Stomach (tissue), 19 donors: ENCODE measurements at places on chromosomes 1 and 21. TPM values are rescaled to one million over a fixed set of nuclear protein-coding genes. Genes with fewer than 3 reads are reported as not detected.

DNA sequence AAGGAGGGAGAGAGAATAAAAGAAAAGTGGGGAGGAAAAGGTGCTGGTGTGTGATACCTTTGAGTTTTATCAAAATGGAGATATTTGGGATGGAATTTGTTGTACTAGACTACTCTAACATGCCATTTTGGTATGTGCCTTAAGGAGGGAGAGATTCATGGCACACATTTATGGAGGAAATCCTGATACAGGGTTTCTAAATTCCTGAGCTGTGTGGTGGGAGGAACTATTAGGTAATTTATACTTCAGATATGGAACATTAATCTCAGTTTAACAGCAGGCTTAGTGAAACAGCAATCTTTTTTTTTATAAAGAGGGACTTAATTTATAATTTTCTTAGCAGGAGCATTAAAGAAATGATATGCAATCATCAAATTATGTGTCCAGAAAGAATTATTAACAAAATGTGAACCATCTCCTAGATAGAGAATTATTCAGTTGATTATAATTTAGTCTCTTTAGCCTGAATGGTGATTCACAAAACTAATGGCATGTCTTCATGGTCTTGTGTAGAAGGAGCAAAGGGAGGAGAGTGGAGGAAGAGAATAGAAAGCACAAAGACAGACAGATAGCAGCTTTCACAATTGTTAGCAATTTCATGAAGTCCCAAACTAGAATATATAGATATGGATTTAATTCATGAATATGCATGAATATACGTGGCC is 301.6 kb downstream of the HLX start:
- no peaks in the 10 kb centered on the region for H3K27me3 ChIP-seq
- H3K4me3 ChIP-seq, result no peak overlapping the region
- no peak for DNase-seq

DNA sequence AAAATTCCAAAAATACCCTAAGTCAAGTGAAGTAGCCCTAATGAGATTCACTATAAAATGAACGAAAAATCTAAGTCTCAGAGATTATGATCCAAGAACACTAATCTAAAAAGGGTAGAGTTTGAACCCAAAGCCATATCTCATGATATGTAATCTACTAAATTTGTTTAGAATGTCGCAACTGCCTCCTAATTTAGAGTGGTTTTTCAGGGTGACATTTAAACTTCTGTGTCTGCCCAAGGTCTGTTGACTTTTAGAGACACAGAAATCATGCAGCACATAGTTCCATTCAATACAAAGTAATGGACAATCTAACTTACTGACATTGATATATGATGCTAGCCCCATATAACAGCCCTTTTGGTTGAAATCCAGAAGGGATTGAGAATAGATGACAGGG is 28.9 kb downstream of the FMO3 start:
- no peak for DNase-seq
- no peaks in the 10 kb centered on the region for H3K27me3 ChIP-seq
- H3K4me1 ChIP-seq, result peaks cover 16% of the 10 kb centered on the region
- no peak overlapping the region for H3K27ac ChIP-seq

- no peak for DNase-seq
- H3K4me1 ChIP-seq, result no peaks in the 10 kb centered on the region
- H3K27ac ChIP-seq, result no peak overlapping the region
- H3K4me3 ChIP-seq, result no peak overlapping the region
- H3K27me3 ChIP-seq, result no peaks in the 10 kb centered on the region
Measured at GRCh38 chr1:208058756-208059155, 147.8 kb upstream of the CD34 start.

DNA sequence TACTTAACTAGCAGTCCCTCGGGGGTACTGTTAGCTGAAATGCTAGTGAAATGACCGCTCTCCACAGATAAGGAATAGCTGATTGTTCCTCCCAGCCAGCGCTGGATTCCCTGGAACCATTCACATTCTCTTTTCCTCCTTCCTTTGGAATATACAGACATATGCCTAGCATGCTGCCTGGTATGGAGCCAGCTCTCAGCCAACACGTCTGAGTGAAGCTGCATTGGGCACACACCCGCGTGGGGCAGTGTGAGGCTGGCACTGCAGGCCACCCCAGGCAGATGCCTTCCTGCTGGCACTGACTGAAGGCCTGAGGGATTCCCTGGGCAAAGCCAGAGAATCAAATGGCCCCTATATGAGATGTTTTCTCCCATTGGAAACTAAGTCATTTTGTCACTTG is 66.7 kb downstream of the TLR5 start:
- no peaks in the 10 kb centered on the region for H3K36me3 ChIP-seq
- H3K4me1 ChIP-seq, result peaks cover 3% of the 10 kb centered on the region
- DNase-seq, result no peak
- no peaks in the 10 kb centered on the region for H3K27me3 ChIP-seq
- H3K4me3 ChIP-seq, result no peak overlapping the region

DNA sequence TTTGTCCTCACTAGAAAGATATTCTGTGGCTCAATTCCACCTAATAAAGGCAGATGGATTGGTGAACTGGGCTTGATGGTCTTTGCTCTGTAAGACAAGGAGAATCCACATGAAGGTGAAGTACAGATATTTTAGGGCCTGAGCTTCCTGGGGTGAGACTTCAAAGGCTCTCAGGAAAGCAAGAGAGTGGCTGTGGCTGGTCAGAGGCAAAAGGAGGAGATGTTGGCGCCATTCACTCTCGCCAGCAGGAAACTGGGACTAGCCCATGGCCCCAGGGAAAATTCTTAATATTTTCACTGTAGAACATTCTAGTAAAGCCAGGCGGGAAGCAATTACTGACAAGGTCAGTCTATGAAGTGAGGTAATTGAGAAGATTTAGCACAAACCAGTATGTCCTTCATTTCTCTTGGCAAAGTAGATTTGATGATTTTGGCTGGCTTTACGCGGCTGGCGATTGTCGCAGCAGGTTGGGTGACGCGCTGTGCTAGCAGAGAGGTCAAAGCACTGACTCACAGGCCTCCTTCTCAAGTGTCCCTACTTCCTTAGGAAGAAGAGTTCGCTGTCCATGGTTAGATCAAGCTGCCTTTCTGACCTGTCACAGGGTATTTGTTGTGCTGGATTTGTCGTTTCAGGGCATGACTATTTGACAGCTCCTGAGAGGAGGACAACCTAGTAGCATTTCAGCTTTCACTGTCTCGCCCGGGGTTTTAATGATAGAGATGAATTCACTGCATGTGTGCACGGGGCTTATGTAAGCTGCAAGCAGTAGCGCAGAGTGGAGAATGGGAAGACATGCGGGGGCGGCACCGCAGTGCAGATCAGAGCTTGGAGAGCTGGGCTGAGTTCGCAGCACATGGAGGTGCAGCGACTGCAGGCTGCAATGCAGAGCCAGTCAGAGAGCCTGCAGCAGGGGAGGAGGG is 32.7 kb downstream of the XCL1 start:
- peaks cover 6% of the 10 kb centered on the region for H3K4me1 ChIP-seq
- H3K36me3 ChIP-seq, result no peaks in the 10 kb centered on the region
- H3K4me3 ChIP-seq, result no peak overlapping the region
- no peak overlapping the region for H3K27ac ChIP-seq
- DNase-seq, result no peak
- H3K27me3 ChIP-seq, result no peaks in the 10 kb centered on the region

Gene OR2L3
- not detected for total RNA-seq

GRCh38 chr1:7266561-7266960 is 481.3 kb downstream of the CAMTA1 start:
- H3K4me1 ChIP-seq, result peaks cover 46% of the 10 kb centered on the region
- H3K27me3 ChIP-seq, result no peaks in the 10 kb centered on the region
- no peak for DNase-seq
- peak overlapping the region; percentile 78 for H3K27ac ChIP-seq
- no peak overlapping the region for H3K4me3 ChIP-seq
- H3K36me3 ChIP-seq, result no peaks in the 10 kb centered on the region

Gene TMOD4
- not detected for total RNA-seq

Gene TNFRSF18
- total RNA-seq, result 11.9 TPM

Gene C1QC
- total RNA-seq, result 107 TPM

DNA sequence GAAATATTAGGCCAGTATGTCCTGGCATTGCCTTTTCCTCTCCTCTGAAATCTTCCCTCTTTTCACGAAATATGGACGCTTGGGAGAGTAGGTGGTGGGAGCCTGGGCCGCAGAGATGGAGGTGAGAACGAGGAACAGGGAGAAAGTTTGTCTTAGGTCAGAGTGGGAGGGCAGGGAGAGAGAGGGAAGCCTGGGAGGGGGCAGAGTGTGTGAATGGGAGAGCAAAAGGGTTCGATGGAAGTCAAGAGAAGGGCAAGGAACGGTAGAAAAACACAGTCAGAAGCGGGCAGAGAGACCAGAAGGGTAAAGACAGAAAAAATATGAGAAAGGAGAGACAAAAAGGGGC is 1.2 kb downstream of the TRABD2B start:
- DNase-seq, result no peak
- no peaks in the 10 kb centered on the region for H3K36me3 ChIP-seq
- H3K27me3 ChIP-seq, result peaks cover 27% of the 10 kb centered on the region
- H3K4me3 ChIP-seq, result peak overlapping the region; percentile 67
- H3K27ac ChIP-seq, result peak overlapping the region; percentile 83
- peaks cover 17% of the 10 kb centered on the region for H3K4me1 ChIP-seq

Gene PTPN22
- 3.9 TPM for total RNA-seq

DNA sequence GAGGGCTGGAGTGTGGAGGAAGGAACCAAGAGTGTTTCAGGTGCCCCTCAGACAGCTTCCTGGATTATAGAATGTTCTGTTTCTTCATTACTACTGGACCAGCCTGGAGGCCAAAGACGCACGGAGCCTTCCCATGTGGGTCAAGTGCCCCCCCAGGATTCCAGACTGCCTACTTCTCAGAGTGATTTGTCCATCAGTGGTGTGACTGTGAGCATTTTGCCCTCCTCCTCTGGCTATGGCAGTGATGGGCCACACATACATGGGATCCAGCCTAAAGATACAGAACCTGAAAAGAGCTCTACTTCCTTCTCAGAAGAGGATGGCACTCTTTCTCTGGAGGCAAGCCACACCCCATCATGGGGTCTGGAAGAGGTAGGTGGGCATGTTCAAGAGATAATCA is 64.9 kb downstream of the MACF1 start:
- H3K36me3 ChIP-seq, result no peaks in the 10 kb centered on the region
- peaks cover 84% of the 10 kb centered on the region for H3K4me1 ChIP-seq
- no peak for DNase-seq

Gene KRTAP10-6
- total RNA-seq, result not detected

GRCh38 chr1:222034790-222035189 is 292.9 kb upstream of the DUSP10 start:
- no peak overlapping the region for H3K4me3 ChIP-seq
- H3K27ac ChIP-seq, result no peak overlapping the region
- no peaks in the 10 kb centered on the region for H3K4me1 ChIP-seq
- H3K36me3 ChIP-seq, result no peaks in the 10 kb centered on the region

Gene CHI3L2
- total RNA-seq, result not detected

Gene FCMR
- total RNA-seq, result not detected

GRCh38 chr1:47235241-47235681 is 3.2 kb upstream of the TAL1 start:
- peak overlapping the region; percentile 5 for H3K27ac ChIP-seq
- no peak for DNase-seq
- peaks cover 17% of the 10 kb centered on the region for H3K27me3 ChIP-seq

- DNase-seq, result no peak
- H3K27ac ChIP-seq, result no peak overlapping the region
- H3K4me3 ChIP-seq, result no peak overlapping the region
- H3K4me1 ChIP-seq, result peaks cover 88% of the 10 kb centered on the region
- H3K36me3 ChIP-seq, result peaks cover 24% of the 10 kb centered on the region
Measured at GRCh38 chr1:31038360-31038759, 27.2 kb downstream of the PUM1 start.

- H3K4me3 ChIP-seq, result no peak overlapping the region
- H3K4me1 ChIP-seq, result no peaks in the 10 kb centered on the region
- DNase-seq, result no peak
- no peak overlapping the region for H3K27ac ChIP-seq
- H3K36me3 ChIP-seq, result no peaks in the 10 kb centered on the region
Measured at GRCh38 chr1:185849014-185849413, 114.8 kb downstream of the HMCN1 start.

Gene STPG1
- 8.8 TPM for total RNA-seq

- H3K27ac ChIP-seq, result no peak overlapping the region
- H3K4me3 ChIP-seq, result no peak overlapping the region
- no peak for DNase-seq
- H3K27me3 ChIP-seq, result no peaks in the 10 kb centered on the region
- peaks cover 22% of the 10 kb centered on the region for H3K4me1 ChIP-seq
Measured at GRCh38 chr1:168686666-168687065, 42.3 kb downstream of the DPT start.

GRCh38 chr1:204321665-204322064 is 38.1 kb downstream of the PLEKHA6 start:
- H3K4me1 ChIP-seq, result peaks cover 27% of the 10 kb centered on the region
- H3K27me3 ChIP-seq, result no peaks in the 10 kb centered on the region
- DNase-seq, result no peak
- peak overlapping the region; percentile 55 for H3K27ac ChIP-seq
- H3K4me3 ChIP-seq, result no peak overlapping the region
- no peaks in the 10 kb centered on the region for H3K36me3 ChIP-seq

DNA sequence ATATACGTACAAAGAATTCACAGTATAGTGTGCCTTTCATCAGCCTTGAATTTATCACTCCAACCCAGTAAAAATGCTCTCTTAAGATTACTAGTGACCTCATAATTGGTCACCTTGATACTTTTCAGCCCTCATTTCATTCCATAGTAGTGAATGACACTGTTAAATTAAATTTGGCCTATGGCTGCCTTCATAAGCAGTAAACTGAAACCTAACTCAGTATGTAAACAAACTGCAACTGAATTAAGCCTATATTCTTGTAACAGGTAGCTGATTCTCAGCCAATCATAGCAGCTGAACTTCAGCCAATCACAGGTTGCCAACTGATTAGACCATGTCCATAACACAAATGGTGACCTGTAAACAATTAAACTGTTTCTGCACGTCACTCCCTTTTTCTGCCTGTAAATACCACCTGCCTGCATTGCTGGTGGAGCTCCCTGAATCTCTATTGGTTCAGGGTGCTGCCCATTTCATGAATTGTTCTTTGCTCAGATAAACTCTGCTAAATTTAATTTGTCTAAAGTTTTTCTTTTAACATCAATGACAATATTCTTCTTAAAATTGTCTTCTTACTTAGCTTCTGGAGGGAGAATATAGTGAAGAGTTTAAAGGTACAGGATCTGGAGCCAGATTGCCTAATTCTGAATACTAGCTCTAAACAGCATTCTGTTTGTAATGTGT is 24.0 kb upstream of the CAMSAP2 start:
- H3K36me3 ChIP-seq, result no peaks in the 10 kb centered on the region
- H3K27ac ChIP-seq, result no peak overlapping the region
- H3K27me3 ChIP-seq, result no peaks in the 10 kb centered on the region
